ENCODE measurements at places on chromosomes 13 and 19. TPM values are rescaled to one million over a fixed set of nuclear protein-coding genes. Genes with fewer than 3 reads are reported as not detected.

The ZNF154 gene
- 3.3 TPM for total RNA-seq

The ZNF490 gene
- total RNA-seq: 8.0 TPM

The ZNF491 gene
- total RNA-seq: 5.8 TPM

The OSCAR gene
- total RNA-seq: under 0.01 TPM

The ZNF284 gene
- 4.0 TPM for total RNA-seq

The CEBPA gene
- 0.51 TPM for total RNA-seq

The NKG7 gene
- not detected for total RNA-seq

The TEX101 gene
- total RNA-seq: not detected

The IGSF23 gene
- 0.33 TPM for total RNA-seq

The MYO1F gene
- total RNA-seq: 0.17 TPM

The APOC4 gene
- not detected for total RNA-seq

The MAST1 gene
- 1.3 TPM for total RNA-seq

The FUT1 gene
- total RNA-seq: under 0.01 TPM

The FREM2 gene
- under 0.01 TPM for total RNA-seq

The ZNF761 gene
- 9.2 TPM for total RNA-seq

The SPRY2 gene
- 13.0 TPM for total RNA-seq

The ZNF816 gene
- 10.1 TPM for total RNA-seq

The GAS6 gene
- total RNA-seq: 77.3 TPM

The GPC6 gene
- total RNA-seq: 33.7 TPM

The PAF1 gene
- 38.8 TPM for total RNA-seq

The SYNGR4 gene
- not detected for total RNA-seq

The FCGBP gene
- total RNA-seq: 0.51 TPM

The DBP gene
- total RNA-seq: 17.2 TPM

The C19orf73 gene
- total RNA-seq: 0.51 TPM

The SLC10A2 gene
- total RNA-seq: not detected

The ZNF560 gene
- total RNA-seq: 3.3 TPM

The EXOC3L2 gene
- not detected for total RNA-seq

The OR7A5 gene
- total RNA-seq: not detected

The ZNF566 gene
- total RNA-seq: 15.4 TPM

The CCDC9 gene
- total RNA-seq: 8.1 TPM

The NUDT15 gene
- total RNA-seq: 10.0 TPM

The ZIC2 gene
- total RNA-seq: not detected

The TUBA3C gene
- total RNA-seq: not detected

The KATNAL1 gene
- total RNA-seq: 19.3 TPM

The ZNF709 gene
- 4.8 TPM for total RNA-seq

The ZNF888 gene
- total RNA-seq: 2.6 TPM

The ZNF829 gene
- total RNA-seq: 2.8 TPM

The IL11 gene
- total RNA-seq: 0.66 TPM

The TNFSF11 gene
- not detected for total RNA-seq

The OLFM2 gene
- total RNA-seq: 0.66 TPM

The CYP4F8 gene
- not detected for total RNA-seq

The ZNF527 gene
- total RNA-seq: 8.2 TPM

The ARRDC2 gene
- total RNA-seq: 3.9 TPM

The FXYD1 gene
- total RNA-seq: 4.5 TPM

The B3GNT3 gene
- not detected for total RNA-seq

The IRS2 gene
- total RNA-seq: 2.3 TPM

The CEACAM8 gene
- total RNA-seq: not detected

The IER2 gene
- 26.4 TPM for total RNA-seq

The WDR87 gene
- not detected for total RNA-seq

Data from fibroblast of lung (primary cell).